Activated CD8-positive, alpha-beta T cell treated with anti-CD3 and anti-CD28 coated beads, Interleukin-2, amount 10 ng/mL, durations not matched to agents 7 days and 5 days (primary cell): ENCODE measurements at places on chromosomes 3 and 15.
A peak's percentile ranks its signal among the peaks of the same experiment; 100 is the strongest.

DNA sequence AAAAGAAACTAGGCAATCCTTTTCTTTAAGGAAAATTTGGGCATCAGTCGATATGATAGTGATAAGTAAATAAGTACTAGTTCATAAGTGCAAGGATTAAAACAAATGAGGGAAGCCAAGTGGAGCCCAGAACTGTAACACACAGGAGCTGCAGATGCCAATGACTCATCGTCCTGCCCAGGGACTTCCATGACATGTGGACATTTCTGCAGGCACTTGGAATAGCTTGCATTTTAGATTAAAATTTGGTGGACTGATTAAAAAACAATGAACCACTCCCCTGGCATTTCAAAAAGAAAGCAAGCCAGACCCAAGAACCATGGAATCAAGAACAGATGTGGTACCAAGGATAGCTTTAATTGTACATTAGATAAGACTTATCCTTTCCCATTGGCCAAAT lies 2.9 kb downstream of the SAMD7 start:
- H3K4me1 ChIP-seq = no peaks in the 10 kb centered on the region
- H3K36me3 ChIP-seq = no peaks in the 10 kb centered on the region
- H3K27ac ChIP-seq = no peak overlapping the region
- no peak overlapping the region for H3K4me3 ChIP-seq

DNA sequence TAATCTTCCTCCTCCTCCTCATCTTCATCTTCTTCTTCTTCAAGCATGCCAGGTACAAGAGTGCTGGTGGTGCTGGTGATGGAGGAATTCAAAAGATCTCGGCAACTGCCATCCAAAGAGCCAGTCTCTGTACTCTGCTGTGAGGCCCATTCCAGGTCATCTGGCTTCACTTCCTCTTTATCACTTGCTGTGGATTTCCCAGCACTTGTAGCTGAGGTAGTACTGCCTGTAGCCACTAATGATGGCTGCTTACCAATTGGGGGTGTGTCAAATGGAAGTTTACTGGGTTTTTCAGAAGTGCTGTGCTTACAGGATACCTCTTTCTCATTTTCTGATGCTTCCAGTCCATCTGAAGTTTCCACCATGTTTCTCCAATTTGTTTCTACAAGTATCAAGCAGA lies 28.8 kb upstream of the SHC4 start:
- H3K27me3 ChIP-seq = no peaks in the 10 kb centered on the region
- no peak for DNase-seq
- H3K27ac ChIP-seq = no peak overlapping the region
- no peaks in the 10 kb centered on the region for H3K4me1 ChIP-seq
- no peak overlapping the region for H3K4me3 ChIP-seq

DNA sequence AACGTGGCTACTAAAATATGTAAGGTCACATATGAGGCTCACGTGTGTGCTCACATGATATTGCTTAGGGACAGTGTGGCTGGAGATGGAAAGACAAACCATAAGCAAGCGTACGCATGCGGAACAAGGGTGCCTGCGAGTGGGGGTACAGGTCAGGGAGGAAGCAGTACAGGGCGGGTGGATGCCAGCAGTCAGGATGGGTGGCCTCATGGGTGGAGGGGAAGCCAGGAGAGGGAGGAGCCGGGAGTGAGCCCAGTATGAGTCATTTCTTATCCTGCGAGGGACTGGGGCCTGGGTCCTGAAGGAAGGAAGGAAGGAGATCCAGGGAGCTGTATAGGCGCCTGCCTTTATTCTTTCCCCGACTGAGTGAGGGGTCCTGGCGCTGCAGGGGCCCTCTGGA lies 42.0 kb upstream of the CGNL1 start:
- H3K36me3 ChIP-seq = no peaks in the 10 kb centered on the region
- H3K27me3 ChIP-seq = peaks cover 3% of the 10 kb centered on the region
- DNase-seq = no peak
- no peak overlapping the region for H3K4me3 ChIP-seq
- no peak overlapping the region for H3K27ac ChIP-seq
- peaks cover 9% of the 10 kb centered on the region for H3K4me1 ChIP-seq

GRCh38 chr3:174329321-174329720 lies 529.8 kb upstream of the NAALADL2 start:
- no peak overlapping the region for H3K27ac ChIP-seq
- H3K4me3 ChIP-seq = no peak overlapping the region
- no peaks in the 10 kb centered on the region for H3K27me3 ChIP-seq
- no peaks in the 10 kb centered on the region for H3K36me3 ChIP-seq
- DNase-seq = no peak

DNA sequence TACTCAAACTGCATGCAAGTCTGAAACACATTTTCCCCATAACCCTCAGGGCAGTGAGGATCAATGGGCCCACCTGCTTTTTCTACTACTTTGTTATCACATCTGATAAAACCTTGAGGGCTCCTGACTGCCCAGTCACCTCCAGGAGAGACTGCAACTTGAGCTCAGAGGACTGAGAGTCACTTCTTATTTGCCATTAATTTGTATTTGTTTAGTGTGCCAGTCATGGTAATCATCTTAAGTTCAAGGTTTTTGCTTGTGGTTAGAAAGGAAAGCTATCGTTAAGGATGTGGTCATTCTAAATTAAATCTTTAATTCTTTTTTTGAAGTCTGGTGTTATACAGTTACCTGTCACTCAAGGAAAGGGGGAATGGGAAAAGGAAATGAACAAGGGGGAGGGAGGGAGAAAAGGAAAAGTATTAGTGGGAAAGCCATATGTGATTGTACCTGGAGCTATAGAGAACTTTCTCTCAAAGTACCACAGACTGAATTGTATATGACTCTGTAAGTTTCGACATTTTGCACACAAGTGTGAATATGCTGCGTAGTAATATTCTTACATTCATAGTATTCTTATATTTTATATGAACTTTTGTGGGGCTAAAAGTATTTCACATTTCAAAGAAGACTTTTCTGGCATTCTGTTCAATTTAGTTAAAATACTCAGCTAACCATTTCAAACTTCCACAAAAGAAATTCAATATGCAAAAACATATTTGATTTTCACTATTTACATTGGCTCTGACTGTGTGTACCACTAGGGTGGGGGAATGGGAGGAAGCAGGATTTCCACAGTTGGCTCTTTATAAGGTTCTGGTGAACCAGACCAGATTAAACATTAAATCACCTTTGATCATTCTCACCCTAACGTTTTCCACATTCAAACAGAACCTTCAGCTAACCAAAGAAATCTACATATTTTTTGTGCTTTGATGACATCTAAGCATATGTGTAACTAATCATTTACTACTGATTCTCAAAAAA lies 166.5 kb upstream of the ATP11B start:
- no peak overlapping the region for H3K4me3 ChIP-seq
- no peaks in the 10 kb centered on the region for H3K36me3 ChIP-seq
- no peak for DNase-seq
- peaks cover 8% of the 10 kb centered on the region for H3K27me3 ChIP-seq

DNA sequence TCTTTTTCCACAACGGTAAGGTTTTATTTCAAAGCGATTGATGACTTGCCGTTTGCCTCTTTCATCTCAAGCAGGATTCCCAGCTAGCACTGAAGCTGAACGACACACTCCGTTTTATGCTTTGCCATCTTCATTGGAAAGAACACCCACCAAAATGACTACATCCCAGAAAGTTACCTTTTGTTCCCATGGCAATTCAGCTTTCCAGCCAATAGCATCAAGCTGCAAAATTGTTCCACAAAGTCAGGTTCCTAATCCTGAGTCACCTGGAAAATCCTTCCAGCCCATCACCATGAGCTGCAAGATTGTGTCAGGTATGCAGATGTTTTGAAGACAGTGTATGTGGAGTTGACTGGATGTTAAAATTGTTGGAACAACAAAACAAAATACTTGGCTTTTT lies 56.5 kb downstream of the YEATS2 start:
- H3K36me3 ChIP-seq = peaks cover 52% of the 10 kb centered on the region
- no peak overlapping the region for H3K27ac ChIP-seq
- H3K4me1 ChIP-seq = peaks cover 2% of the 10 kb centered on the region
- no peaks in the 10 kb centered on the region for H3K27me3 ChIP-seq

GRCh38 chr3:49422379-49423248 lies at the start of gene AMT:
Gene AMT, minus strand, starts transcription at chr3:49422473. Its CDS starts 23 bp downstream, at chr3:49422450.
- H3K27ac ChIP-seq = peak within 1 kb of the TSS; percentile 25
- DNase-seq = no peak
- peaks cover 61% of the 10 kb centered on the region for H3K4me1 ChIP-seq
- peaks cover 41% of the 10 kb centered on the region for H3K36me3 ChIP-seq
- no peak within 1 kb of the TSS for H3K4me3 ChIP-seq
- no peaks in the 10 kb centered on the region for H3K27me3 ChIP-seq

DNA sequence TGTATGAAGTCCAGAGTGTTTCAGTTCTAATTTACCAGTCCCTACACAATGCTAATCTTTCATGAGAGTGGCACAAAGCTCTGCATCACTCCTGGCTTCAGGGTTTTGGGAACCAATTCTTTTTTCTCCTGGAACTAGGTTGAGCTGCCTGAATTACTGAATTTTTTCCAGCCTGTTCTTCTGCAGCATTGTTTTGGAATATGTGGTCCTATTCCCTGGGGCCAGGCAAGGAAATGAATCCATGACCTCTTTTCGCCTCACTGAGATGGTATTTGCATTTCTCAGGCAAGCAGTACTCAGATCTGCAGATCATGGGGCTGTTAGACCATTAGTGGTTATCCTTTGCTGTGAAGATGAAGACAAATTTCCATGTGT lies 25.6 kb upstream of the GPR171 start:
- no peak overlapping the region for H3K4me3 ChIP-seq
- peaks cover 65% of the 10 kb centered on the region for H3K4me1 ChIP-seq
- H3K27me3 ChIP-seq = no peaks in the 10 kb centered on the region
- DNase-seq = no peak

- DNase-seq = no peak
- H3K4me3 ChIP-seq = no peak overlapping the region
Measured at GRCh38 chr15:34279368-34279767, 54.6 kb downstream of the EMC4 start.

- H3K4me3 ChIP-seq = no peak overlapping the region
- H3K27ac ChIP-seq = no peak overlapping the region
- DNase-seq = no peak
- no peaks in the 10 kb centered on the region for H3K36me3 ChIP-seq
Measured at GRCh38 chr3:157423337-157423736, 13.3 kb upstream of the PTX3 start.

GRCh38 chr3:104787306-104787705 lies 579.4 kb upstream of the ALCAM start:
- no peaks in the 10 kb centered on the region for H3K36me3 ChIP-seq
- no peak for DNase-seq
- H3K4me1 ChIP-seq = no peaks in the 10 kb centered on the region
- H3K27ac ChIP-seq = no peak overlapping the region
- H3K4me3 ChIP-seq = no peak overlapping the region

- no peaks in the 10 kb centered on the region for H3K36me3 ChIP-seq
- peaks cover 19% of the 10 kb centered on the region for H3K4me1 ChIP-seq
- peak; percentile 56 for DNase-seq
- no peak overlapping the region for H3K27ac ChIP-seq
- peaks cover 17% of the 10 kb centered on the region for H3K27me3 ChIP-seq
- no peak overlapping the region for H3K4me3 ChIP-seq
Measured at GRCh38 chr15:39125904-39126303, 455.0 kb upstream of the THBS1 start.

GRCh38 chr3:189584645-189585044 lies 46.5 kb upstream of the TP63 start:
- H3K4me1 ChIP-seq = no peaks in the 10 kb centered on the region
- H3K27me3 ChIP-seq = no peaks in the 10 kb centered on the region
- H3K27ac ChIP-seq = no peak overlapping the region
- no peaks in the 10 kb centered on the region for H3K36me3 ChIP-seq

- no peak overlapping the region for H3K4me3 ChIP-seq
- no peak overlapping the region for H3K27ac ChIP-seq
- no peak for DNase-seq
- peaks cover 9% of the 10 kb centered on the region for H3K27me3 ChIP-seq
- H3K36me3 ChIP-seq = no peaks in the 10 kb centered on the region
- peaks cover 10% of the 10 kb centered on the region for H3K4me1 ChIP-seq
Measured at GRCh38 chr3:149625795-149626194, 32.0 kb downstream of the WWTR1 start.

- DNase-seq = no peak
- no peak overlapping the region for H3K27ac ChIP-seq
- no peaks in the 10 kb centered on the region for H3K36me3 ChIP-seq
- peaks cover 10% of the 10 kb centered on the region for H3K27me3 ChIP-seq
Measured at GRCh38 chr3:170723241-170723640, 137.4 kb upstream of the SLC7A14 start.

DNA sequence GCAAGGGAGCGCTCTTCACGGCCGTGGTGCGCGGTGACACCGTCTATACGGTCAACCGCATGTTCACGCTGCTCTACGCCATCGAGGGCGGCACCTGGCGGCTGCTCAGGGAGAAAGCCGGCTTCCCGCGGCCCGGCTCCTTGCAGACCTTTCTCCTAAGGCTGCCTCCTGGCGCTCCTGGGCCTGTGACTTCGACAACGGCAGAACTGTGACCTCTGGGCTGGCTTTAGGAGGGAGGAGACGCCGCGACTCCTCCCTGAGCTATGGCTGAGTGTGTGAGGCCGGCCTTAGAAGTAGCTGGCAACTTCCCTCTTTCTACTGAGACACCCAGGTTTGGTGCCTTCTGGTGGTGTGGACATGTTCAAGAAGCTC lies 1.4 kb downstream of the KBTBD13 start:
- H3K27me3 ChIP-seq = peaks cover 40% of the 10 kb centered on the region
- H3K4me3 ChIP-seq = no peak overlapping the region
- no peak overlapping the region for H3K27ac ChIP-seq
- no peaks in the 10 kb centered on the region for H3K36me3 ChIP-seq
- peaks cover 21% of the 10 kb centered on the region for H3K4me1 ChIP-seq
- DNase-seq = peak; percentile 61

GRCh38 chr15:69156736-69157381 lies 3.6 kb upstream of the GLCE start:
- peaks cover 11% of the 10 kb centered on the region for H3K4me1 ChIP-seq
- H3K4me3 ChIP-seq = no peak overlapping the region
- peaks cover 41% of the 10 kb centered on the region for H3K27me3 ChIP-seq
- no peak for DNase-seq
- H3K27ac ChIP-seq = no peak overlapping the region

- H3K36me3 ChIP-seq = no peaks in the 10 kb centered on the region
- no peak for DNase-seq
- H3K4me1 ChIP-seq = no peaks in the 10 kb centered on the region
- no peak overlapping the region for H3K4me3 ChIP-seq
Measured at GRCh38 chr3:150062492-150062891, 91.8 kb upstream of the PFN2 start.
